ENCODE measurements at places on chromosomes 1 and 21. TPM values are rescaled to one million over a fixed set of nuclear protein-coding genes. Genes with fewer than 3 reads are reported as not detected.

Gene TMPRSS15
- total RNA-seq: not detected

DNA sequence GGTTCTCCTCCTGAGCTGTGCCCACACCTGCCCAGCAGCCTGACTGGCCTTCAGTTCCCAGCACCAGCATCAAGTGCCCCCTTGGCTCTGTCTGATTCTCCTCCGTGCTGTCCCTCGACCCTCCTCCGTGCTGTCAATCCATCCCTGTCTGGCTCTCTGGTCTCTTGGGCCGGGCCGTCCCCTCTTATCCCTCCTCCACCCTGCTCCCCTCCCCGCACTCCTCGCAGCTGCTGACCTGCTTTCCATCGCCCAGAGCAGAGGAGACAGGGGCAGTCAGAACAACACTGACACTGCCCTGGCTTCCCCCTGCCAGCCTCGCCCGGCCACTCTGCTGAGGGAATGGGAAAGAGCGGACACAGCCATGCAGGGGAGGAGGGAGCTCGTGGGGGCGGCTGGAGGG is 267.4 kb downstream of the CAMTA1 start:
- no peak overlapping the region for H3K27ac ChIP-seq
- no peak overlapping the region for H3K4me3 ChIP-seq
- H3K4me1 ChIP-seq: no peaks in the 10 kb centered on the region
- no peak for DNase-seq
- no peaks in the 10 kb centered on the region for H3K36me3 ChIP-seq

- H3K27me3 ChIP-seq: no peaks in the 10 kb centered on the region
- H3K36me3 ChIP-seq: no peaks in the 10 kb centered on the region
- peaks cover 18% of the 10 kb centered on the region for H3K4me1 ChIP-seq
- H3K4me3 ChIP-seq: no peak overlapping the region
- DNase-seq: no peak
Measured at GRCh38 chr1:168917309-168917708, 188.3 kb upstream of the DPT start.

DNA sequence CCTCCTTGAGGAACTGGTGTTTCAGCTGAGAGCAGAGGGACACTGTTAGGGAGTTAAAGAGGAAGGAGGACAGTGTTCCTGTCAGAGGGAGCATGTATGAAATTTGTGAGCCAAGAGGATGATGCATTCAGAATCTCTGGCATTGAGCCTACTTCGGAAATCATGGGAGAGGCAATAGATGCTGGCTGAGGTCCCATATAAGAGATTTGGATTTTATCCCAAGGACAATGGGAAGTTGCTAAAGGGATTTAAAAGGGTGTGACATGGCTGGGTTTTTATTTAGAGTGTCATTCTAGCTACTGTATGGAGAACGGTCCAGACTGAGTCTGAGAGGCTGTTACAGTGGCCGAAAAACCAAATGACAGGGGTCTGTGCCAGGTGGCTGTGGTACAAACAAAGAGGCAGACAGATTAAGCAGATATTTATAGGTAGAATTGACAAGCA is 403.2 kb upstream of the B3GALT2 start:
- no peak overlapping the region for H3K4me3 ChIP-seq
- H3K27me3 ChIP-seq: no peaks in the 10 kb centered on the region
- DNase-seq: no peak

DNA sequence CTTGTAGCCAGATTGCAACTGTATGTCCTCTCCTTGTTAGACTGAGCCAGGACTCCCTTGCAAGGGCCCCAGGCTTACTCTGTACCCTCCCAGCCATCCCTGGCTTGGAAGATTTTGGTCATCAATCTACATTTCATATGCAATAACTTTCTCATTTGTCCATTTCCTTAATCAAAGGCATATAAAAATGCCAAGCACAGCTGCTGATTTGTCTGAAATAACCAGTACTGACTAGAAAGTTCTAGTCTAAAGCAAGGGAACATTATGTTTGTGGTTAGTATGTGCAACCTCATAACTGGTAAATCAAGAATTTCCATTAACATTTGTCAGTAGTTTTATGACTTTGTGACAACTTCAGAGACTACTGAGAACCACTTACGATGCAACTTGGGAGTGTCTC is 370.2 kb downstream of the ST6GALNAC3 start:
- H3K27me3 ChIP-seq: no peaks in the 10 kb centered on the region
- H3K4me3 ChIP-seq: no peak overlapping the region
- DNase-seq: no peak
- H3K36me3 ChIP-seq: no peaks in the 10 kb centered on the region

GRCh38 chr1:169113613-169114119 is 7.2 kb downstream of the ATP1B1 start:
- H3K4me1 ChIP-seq: peaks cover 38% of the 10 kb centered on the region
- H3K36me3 ChIP-seq: peaks cover 24% of the 10 kb centered on the region

Data from upper lobe of right lung (tissue), 1 donor.